ENCODE measurements at places on chromosomes 1 and 21. TPM values are rescaled to one million over a fixed set of nuclear protein-coding genes. Genes with fewer than 3 reads are reported as not detected.

DNA sequence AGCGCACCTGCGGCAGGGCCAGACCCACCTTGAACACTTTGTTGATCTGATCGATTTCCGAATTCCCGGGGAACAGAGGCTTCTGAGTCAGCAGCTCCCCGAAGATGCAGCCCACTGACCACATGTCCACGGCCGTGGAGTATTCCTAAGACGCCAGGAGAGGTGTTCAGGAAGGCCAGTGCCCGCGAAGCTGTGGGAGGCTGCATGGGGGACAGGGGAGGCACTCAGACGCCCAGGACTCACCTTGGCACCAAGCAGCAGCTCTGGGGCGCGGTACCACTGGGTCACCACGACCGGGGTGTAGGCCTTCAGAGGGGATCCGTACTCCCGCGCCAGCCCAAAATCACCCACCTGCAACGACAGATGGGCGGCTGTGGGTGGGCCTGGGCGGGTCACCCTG, 11.2 kb upstream of the SLC35E2B start:
- peak; percentile 25 for DNase-seq

DNA sequence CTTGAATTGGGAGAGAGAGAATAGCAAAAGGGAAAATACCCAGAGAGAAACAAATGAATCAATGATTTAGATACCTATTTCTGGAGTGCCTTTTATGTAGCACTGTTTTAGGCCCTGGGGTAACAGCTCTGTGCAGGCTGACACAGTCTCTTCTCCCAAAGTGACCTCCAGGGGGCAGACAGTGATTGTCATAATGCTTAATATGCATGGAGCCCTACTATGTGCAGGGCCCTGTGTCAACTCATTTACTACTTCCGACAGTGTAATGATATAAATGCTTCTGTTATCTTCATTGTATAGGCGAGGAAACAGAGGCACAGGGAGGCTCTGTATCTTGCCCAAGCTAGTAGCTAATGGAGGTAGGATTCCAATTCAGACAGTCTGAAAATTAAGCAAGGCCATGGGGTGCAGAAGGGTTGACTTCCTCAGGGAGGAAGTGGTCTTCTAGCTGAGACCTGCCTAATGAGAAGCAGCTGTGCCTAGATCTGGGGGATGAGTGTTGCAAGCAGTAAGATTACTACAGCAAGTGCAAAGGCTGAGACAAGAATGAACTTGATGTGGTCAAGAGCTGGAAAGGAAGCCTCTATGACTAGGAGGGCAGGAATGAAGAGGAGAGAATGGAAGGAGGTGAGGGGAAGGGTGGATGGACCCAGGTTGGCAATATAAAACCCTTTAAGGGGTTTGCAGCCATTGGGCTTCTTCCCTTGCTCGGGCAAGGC, 16.2 kb upstream of the SERINC2 start:
- no peak for DNase-seq

DNA sequence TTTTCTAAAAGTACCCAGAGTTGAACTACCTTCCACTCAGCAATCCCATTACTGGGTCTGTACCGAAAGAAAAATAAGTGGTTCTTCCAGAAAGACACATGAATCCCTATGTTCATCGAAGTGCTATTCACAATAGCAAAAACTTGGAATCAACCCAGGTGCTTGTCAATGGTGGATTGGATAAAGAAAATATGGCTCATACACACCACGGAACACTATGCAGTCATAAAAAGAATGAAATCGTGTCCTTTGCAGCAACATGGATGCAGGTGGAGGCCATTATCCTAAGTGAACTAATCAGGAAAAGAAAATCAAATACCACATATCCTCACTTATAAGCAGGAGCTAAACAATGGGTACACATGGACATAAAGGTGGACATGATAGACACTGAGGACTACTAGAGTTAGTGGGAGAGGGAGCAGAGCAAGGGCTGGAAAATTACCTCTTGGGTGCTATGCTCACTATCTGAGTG, 32.9 kb upstream of the JUN start:
- DNase-seq: no peak

- DNase-seq: no peak
Measured at GRCh38 chr1:181647314-181648035, 164.2 kb downstream of the CACNA1E start.

- no peak for DNase-seq
Measured at GRCh38 chr1:66750577-66750976, 1.7 kb upstream of the DYNLT5 start.

DNA sequence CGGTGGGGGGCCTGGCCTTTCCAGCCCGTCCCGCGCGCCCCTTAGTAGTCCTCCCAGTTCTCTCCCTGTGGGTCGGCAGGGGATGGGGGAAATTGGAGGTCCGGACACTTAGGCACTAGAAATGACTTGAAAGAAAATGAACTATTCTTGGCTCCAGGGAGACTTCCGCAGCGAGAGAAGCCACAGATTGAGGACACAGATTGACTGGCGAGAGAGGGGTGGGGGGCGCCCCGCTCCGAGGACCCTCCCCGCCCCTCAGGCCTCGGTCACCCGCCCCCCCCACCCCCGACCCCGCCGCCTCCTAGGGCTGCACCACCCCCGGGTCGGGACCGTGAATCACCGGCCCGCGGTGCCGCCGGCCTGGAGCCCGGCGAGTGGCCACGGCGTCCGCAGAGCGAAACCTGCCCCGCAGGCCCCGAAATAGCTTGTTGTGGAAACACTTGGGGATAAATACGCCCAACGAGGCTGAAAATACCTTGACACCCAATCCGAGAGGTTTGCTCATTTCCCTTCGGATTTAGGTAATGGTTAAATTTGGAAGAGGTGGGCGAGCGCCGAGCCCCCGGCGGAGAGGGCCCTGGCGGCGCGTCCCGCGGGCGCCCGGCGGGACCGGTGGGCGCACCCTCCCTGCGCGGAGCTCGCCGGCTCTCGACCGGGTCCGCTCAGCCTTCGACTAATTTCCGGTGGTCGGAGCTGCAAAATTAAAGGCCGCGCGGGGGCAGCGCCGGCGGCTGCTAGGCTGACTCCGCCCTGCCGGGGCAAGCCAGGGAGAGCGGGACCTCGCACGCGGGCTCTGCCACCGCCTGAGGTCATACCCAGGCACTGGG, at the start of gene GFI1:
TSS of gene GFI1 (minus strand) at position 675 of the 827 bp plus-strand sequence. CDS start 3,438 bp downstream, outside the sequence.
- no peak for DNase-seq

- DNase-seq: no peak
Measured at GRCh38 chr1:63624911-63625310, 31.7 kb downstream of the PGM1 start.

DNA sequence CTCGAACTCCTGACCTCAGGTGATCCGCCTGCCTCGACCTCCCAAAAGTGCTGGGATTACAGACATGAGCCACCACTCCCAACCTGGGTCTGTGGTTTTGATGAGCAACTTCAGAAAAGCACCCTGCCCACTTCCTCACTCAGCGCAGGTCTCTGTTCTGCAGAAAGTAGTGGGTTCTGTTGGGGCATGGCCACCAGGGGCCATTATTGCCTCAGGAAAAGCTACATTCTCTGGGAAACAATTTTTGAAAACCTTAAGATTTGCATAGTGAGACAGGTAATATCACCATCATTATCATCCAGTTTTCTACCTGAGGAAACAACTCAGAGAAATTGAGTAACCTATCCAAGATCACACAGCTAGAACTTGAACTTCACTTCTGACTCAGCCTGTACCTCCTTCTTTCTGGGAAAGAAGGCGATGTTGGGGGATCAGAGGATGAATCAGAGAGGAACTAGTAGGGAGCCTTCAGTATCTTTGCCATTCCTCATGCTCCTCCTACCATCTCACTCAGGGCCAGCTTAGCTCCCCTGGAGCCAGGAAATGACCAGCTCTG, 7.1 kb upstream of the NES start:
- no peak for DNase-seq

GRCh38 chr1:64850846-64851245, 106.0 kb downstream of the RAVER2 start:
- no peak for DNase-seq

DNA sequence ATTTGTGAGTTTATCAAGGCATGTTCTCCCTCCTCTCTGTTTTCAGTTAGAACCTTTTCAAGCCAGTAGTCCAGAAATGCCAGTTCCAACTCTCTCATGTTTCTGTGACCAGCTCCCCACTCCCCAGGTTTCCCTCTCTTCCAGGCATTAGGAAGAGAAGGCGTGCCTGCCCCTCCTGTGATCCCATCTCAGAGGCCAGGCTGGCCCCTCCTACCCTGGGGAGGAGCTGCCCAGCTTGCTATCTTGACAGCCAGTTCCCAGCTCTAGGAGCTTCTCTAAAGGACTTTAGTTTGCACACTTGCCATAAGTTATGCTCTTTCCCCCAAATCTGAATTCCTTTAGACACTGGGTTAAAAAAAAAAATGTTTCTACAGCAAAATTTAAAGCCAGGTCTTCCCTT, 8.9 kb downstream of the HYI start:
- DNase-seq: no peak

AKR7A2 gene
- total RNA-seq: 44.6 TPM

TCHHL1 gene
- total RNA-seq: not detected

CRABP2 gene
- 4.1 TPM for total RNA-seq

CYP4A11 gene
- 4.0 TPM for total RNA-seq

DCAF8 gene
- total RNA-seq: 111 TPM

CNKSR1 gene
- total RNA-seq: 16.8 TPM

TNFRSF8 gene
- 0.40 TPM for total RNA-seq

PLA2G2C gene
- total RNA-seq: not detected

LSS gene
- 80.9 TPM for total RNA-seq

ANKRD34A gene
- total RNA-seq: 0.48 TPM

GLIS1 gene
- total RNA-seq: 0.12 TPM

Measured in ovary (tissue), 10 donors.